Naive B cell (primary cell): ENCODE measurements at places on chromosomes 1 and 21. TPM values are rescaled to one million over a fixed set of nuclear protein-coding genes. Genes with fewer than 3 reads are reported as not detected.
A peak's percentile ranks its signal among the peaks of the same experiment; 100 is the strongest.

Gene TMPRSS2
- not detected for polyA plus RNA-seq

Gene S100B
- polyA plus RNA-seq, result 0.34 TPM

Gene SNAPIN
- polyA plus RNA-seq, result 66.6 TPM

Gene DCST2
- polyA plus RNA-seq, result not detected

DNA sequence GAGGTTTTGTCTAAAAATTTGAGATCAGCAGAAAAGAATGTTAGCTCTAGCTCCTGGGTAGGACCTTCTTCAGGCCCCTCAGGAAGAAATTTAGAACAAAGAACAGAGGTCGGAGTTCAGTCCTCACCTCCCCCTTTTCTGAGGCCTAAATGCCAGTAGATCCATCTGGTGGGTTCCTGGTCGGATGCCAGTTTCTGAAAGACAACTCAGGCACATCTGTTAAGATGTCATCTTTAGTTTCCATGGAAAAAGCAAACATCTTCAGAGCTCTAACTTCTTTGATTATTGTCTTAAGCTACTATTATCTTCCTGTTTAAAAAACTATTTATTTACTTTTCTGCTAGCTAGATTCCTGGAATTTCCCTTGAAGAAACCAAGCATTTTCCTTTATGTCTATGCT, 37.1 kb upstream of the USP25 start:
- no peak overlapping the region for H3K27ac ChIP-seq
- peaks cover 1% of the 10 kb centered on the region for H3K27me3 ChIP-seq
- H3K36me3 ChIP-seq, result no peaks in the 10 kb centered on the region
- no peak for DNase-seq

DNA sequence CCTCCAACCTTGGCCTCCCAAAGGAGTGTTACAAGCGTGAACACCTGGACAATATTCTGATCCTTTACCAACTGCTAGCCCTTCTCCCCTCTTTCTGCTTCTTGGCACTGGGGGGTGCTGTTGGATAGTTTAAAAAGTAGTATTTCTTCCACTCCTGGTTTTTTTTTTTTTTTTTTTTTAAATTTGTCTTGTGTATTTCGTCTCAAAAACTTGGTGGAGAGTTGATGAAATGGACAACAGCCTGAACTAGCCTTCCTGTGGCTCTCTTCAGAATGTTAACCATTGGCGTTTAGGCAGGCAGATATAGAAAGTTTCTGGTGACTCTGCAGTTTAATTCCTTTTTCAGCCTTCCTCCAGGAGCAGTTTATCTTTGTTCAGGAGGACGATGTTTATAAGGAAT, 69.7 kb upstream of the USP24 start:
- H3K4me3 ChIP-seq, result no peak overlapping the region
- no peaks in the 10 kb centered on the region for H3K36me3 ChIP-seq
- H3K4me1 ChIP-seq, result peaks cover 14% of the 10 kb centered on the region
- no peak for DNase-seq
- no peak overlapping the region for H3K27ac ChIP-seq
- peaks cover 18% of the 10 kb centered on the region for H3K27me3 ChIP-seq

GRCh38 chr1:208203127-208203847, 40.9 kb downstream of the PLXNA2 start:
- no peak for DNase-seq
- H3K4me1 ChIP-seq, result no peaks in the 10 kb centered on the region
- no peaks in the 10 kb centered on the region for H3K27me3 ChIP-seq
- no peaks in the 10 kb centered on the region for H3K36me3 ChIP-seq
- H3K27ac ChIP-seq, result no peak overlapping the region
- H3K4me3 ChIP-seq, result no peak overlapping the region

DNA sequence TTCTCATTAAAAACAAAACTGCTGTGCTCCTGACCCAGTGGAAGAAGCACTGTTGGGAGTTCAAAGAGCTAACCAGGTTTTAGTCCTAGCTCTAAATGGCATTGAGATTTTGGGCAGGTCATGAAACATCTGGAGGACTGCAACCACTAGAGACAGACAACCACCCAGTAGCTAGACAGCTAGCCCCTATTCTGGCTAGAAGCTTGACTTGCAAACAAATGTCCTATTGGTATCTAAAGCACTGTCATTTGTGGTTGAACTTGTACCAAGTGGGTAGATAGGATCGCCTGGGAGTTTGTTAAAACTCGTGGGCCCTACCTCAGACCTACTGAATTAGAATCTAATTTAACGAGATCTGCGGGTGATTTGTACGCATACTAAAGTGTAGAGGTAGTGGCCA, 6.9 kb downstream of the RPL11 start:
- H3K27ac ChIP-seq, result no peak overlapping the region
- peaks cover 61% of the 10 kb centered on the region for H3K4me1 ChIP-seq

GRCh38 chr1:170586321-170587252, 54.6 kb downstream of the GORAB start:
- no peaks in the 10 kb centered on the region for H3K36me3 ChIP-seq
- no peaks in the 10 kb centered on the region for H3K4me1 ChIP-seq
- H3K27ac ChIP-seq, result no peak overlapping the region
- no peak overlapping the region for H3K4me3 ChIP-seq

GRCh38 chr1:159076438-159077119, at the start of gene AIM2:
Gene AIM2 (minus strand): TSS chr1:159076766. CDS start chr1:159073499, 3,267 bp downstream.
- no peaks in the 10 kb centered on the region for H3K27me3 ChIP-seq
- peak within 1 kb of the TSS; percentile 76 for H3K4me3 ChIP-seq
- peak within 1 kb of the TSS; percentile 67 for H3K27ac ChIP-seq
- peak; percentile 38 for DNase-seq
- peaks cover 29% of the 10 kb centered on the region for H3K4me1 ChIP-seq

DNA sequence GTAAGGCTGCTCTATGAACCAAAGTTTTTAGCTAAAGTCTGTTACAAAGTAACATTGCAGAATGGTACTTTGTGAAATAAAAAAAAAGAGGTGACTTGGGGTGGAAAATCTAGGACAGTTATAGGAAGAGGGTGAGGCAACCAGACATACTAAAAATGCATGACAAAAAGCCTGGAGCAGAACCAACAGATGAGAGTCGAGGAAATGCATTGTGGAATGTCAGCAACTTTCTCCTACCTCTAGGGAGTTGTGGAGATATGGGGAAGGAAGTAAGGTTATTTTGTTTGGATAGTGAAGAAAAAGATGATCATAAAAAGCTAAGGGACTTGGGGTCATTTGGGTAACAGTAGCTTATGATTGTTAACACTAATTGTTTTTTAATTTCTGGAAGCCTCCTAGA, 295.6 kb downstream of the S1PR1 start:
- no peak overlapping the region for H3K27ac ChIP-seq
- no peak for DNase-seq
- H3K27me3 ChIP-seq, result peaks cover 27% of the 10 kb centered on the region
- no peaks in the 10 kb centered on the region for H3K36me3 ChIP-seq
- H3K4me3 ChIP-seq, result no peak overlapping the region
- no peaks in the 10 kb centered on the region for H3K4me1 ChIP-seq

DNA sequence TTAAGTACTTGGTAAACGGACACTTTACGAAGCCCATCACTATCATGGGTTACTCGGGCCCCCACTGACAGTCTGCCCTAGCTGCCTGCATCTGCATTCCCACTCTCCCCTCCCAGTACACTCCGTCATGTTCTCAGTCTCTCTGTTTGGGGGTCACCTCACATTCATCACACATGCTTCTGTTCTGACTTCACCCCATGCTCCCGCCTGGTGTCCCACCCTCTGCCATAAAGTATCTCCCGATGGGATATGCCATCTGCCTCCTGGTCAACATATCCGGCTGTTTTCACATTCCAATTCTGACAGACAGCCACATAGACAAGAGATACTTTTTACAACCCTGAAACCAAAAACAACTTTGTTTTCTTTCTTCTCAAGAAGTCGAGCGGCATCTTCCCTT, 1.0 kb downstream of the OLFML2B start:
- no peaks in the 10 kb centered on the region for H3K36me3 ChIP-seq
- peaks cover 11% of the 10 kb centered on the region for H3K4me1 ChIP-seq
- H3K27ac ChIP-seq, result no peak overlapping the region
- H3K4me3 ChIP-seq, result peak overlapping the region; percentile 23
- H3K27me3 ChIP-seq, result peaks cover 68% of the 10 kb centered on the region

GRCh38 chr1:59771361-59771760, 43.4 kb upstream of the HOOK1 start:
- H3K4me3 ChIP-seq, result no peak overlapping the region
- H3K27ac ChIP-seq, result no peak overlapping the region
- DNase-seq, result no peak
- no peaks in the 10 kb centered on the region for H3K4me1 ChIP-seq

GRCh38 chr1:160157174-160157573, 5.8 kb downstream of the ATP1A4 start:
- no peak for DNase-seq
- no peaks in the 10 kb centered on the region for H3K36me3 ChIP-seq
- H3K4me3 ChIP-seq, result no peak overlapping the region
- peaks cover 6% of the 10 kb centered on the region for H3K27me3 ChIP-seq
- H3K4me1 ChIP-seq, result no peaks in the 10 kb centered on the region

DNA sequence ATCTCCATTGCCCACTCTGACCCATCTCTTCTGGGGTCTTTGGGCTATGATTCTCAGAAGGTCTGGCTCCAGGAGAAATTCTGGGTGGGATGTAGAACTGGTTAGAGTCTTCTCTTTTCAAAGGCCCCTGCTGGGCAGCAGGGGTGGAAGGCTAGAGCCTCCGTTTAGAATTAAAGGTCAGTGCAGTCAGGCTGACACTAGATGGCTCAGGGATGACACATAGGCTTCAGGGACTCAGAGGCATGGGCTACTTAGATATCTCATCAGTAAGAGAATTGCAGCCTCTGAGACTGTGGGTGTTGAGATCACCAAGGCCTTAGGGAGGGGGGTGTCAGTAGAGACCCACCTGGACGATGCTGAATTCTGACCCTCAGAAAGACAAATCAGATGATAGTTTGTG, 12.6 kb upstream of the PPM1J start:
- no peak overlapping the region for H3K27ac ChIP-seq
- no peak for DNase-seq
- no peak overlapping the region for H3K4me3 ChIP-seq
- H3K27me3 ChIP-seq, result peaks cover 9% of the 10 kb centered on the region
- H3K4me1 ChIP-seq, result peaks cover 9% of the 10 kb centered on the region
